HCEC 1CT (cell line): ENCODE measurements at places on chromosomes 7 and 10.
A peak's percentile ranks its signal among the peaks of the same experiment; 100 is the strongest.

DNA sequence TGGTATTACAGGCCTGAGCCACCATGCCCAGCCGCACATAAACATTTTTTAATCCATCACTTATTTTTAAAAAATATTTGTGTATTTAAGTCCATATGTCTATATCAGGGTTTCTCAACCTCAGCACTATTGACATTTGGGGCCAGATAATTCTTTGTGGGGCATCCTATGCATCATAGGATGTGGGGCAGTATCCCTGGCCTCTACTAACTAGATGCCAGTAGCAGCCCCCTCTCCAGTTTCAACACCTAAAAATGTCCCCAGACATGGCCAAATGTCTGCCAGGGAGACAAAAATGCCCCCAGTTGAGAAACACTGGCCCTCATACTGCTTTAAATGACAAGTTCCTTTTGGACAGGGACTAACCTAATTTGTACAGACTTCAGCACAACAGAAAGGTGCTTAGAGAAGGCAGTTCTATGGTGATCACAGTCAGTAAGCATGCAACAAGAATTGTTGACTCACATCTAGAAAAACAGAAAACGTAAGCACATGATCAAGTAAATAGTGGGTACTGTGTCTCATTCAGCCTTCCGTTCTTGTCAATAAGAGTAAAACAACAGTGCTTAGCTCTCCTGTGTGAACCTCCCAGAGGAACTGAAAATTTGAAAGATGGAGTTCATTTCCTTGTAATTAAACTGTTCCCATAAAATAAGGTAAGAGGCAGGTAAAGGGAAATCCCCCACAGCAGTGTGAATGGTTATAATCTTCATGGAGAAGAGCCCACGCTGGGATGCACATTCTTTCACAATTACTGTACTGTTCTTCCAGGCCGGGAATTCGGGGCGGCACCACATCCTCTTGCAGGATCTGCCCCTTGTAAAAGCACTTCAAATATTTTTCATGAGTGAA is 17.3 kb upstream of the ADRB1 start:
- peak; percentile 86 for DNase-seq

DNA sequence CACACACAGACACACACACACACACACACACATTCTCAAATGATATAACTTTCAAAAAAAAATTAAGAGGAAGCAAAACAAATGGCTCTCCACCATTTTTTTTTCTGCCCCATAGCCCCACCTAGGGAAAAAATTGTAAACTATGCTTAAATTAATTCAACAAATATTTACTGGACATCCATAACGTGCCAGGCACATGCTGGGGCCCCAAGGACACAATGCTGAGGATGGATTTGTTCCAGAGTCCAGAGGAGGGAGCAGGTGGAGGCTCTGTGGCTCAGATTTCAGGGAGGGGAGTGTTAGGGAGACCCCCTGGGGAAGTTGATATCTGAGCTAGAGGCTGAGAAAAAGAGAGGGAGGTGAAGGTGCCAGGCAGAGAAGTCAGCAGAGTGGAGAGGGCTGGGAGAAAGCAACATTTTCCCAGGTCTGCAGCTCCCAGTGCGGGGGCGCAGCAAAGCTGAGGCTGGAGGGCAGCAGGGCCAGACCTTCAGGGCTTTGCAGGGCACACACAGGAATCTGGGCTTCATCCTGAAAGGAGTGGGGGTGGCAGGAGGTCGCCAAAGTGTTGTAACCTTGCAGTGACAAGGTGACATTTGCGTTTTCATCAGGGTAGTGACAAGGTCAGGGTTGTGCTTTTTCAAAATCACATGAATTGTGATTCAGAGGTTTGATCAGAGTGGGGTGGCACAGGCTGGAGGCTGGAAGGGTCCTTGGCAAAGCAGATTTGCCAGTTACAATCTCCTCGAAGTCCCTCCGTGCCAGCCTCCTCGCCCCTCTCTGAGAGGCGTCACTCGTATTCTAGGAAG is 261.6 kb downstream of the WDR11 start:
- no peak for DNase-seq

- no peak for DNase-seq
These were observed 219.3 kb upstream of the GLI3 start for GRCh38 chr7:42456267-42456666.

DNA sequence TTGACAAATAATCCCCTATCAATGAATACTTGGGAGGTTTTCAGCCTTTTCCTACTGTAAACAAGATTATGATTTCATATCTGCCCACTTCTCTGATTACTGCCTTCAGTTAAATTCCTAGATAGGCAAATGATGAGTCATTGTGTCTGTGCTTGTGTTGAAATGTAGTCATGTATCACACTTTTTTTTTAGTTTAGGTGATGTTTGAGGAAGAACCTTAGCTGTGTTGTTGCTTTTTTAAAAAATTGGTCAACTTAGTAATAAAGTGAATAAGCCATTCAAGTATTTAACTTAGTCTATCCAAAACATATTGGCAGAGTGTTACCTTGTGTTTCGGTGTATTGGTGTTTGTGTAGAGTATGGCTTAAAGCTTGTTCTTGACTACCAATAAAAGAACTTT is 60.0 kb downstream of the WAC start:
- DNase-seq: peak; percentile 87

GRCh38 chr7:44065431-44066110 is at the start of gene PGAM2:
Gene PGAM2, minus strand, starts transcription at chr7:44065567. Its CDS starts 38 bp downstream, at chr7:44065529.
- DNase-seq: no peak

DNA sequence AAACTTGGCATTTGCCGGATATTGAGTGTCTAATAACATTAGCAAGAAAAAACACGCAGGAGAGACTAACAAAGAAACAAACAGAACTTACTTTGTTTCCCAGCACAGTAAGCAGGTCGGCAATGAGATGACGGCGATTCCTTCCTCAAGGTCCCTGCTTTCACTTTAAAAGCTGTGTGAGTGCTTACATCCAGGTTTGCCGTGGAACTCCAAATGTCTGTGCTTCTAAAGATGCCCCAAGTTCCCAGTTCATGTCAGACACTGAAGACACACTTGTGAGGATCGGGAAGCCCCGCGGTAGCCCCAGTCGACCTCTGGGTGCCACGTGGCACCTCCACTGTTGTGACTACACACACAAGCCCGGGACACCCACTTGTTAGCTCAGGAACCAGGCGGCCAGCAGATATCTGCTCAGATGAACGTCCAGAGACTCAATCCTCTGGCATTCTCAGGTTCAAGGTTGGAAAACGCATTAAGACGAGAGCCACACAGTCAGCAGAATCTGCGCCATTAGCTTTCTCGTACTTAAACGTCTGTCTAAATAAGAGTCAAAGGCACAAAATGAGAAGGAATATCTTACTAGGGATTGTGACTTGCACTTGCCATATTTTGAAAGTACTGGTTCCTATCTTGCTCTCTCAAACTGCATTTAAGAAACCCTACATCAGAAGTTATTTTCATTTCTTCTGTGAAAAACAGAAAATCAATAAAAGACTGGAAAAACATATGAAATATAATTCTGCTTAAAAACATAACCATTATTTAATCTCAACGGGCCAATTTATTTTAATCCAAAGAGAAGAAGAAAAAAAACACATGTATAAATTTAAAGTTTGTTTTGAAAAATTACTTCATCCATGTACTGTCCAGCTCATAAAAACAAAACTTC is 207.6 kb upstream of the KLF14 start:
- no peak for DNase-seq

DNA sequence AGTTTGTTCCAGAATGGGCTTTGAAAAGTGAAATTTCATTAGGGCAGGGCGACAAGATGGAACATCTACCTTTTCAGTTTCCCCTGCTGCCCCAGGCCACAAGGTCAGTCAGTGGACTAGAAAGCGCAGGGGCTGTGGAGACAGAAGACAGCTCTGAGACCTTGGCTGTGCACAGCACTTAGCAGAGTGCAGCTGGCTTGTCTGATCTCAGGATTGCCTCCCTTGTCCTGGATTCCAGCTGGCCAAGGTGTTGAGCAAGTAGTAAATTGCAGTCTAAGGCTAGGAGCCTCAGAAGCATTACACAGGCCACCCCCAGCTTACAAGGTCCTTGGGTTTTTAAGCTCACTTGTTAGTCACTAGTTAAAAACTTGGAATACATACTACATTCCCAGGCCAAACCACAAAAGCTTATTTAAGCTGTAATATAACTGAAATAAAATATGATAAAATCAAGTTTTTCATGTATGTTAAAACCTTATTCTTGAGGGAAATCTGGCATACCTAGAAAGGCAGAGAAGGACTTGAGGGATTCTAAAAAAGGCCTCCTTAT is 67.3 kb upstream of the NPY start:
- no peak for DNase-seq

GRCh38 chr7:38432080-38432479 is 158.6 kb upstream of the TARP start:
- DNase-seq: no peak

DNA sequence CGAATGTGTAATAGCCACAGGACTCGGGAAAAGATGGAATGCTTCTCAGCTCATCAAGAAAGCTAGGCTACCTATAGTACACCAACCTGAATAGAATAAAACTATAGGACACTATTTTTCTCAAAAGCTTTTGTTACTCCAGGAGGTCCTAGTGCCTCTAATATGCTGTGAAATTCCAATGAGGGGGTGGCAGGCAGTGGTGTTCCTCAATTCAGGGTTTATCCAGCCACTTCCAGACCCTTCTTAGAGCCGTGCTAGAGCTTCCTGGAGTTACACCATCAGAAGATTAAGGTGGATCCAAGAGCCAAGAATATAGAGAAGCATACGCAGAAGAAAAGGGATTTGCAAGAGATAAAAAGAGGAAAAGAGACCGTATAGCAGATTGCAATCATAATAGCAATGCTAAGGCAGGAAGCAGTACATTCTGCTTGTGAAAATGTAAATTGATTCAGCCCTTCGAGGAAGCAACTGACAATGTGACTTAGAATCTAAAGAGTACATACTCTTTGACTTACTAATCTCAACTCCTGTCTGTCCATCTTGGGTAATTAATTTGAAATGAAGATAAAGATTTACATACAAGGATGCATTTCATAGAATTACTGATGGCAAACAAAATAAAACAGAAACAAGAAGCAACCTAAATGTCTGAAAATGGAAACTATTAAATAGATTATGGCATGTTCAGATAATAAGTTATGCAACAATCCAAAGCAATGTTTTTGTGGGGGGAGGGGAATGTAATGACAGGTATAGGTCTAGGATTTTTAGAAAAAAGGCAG is 2.1 kb downstream of the ST8SIA6 start:
- DNase-seq: no peak

DNA sequence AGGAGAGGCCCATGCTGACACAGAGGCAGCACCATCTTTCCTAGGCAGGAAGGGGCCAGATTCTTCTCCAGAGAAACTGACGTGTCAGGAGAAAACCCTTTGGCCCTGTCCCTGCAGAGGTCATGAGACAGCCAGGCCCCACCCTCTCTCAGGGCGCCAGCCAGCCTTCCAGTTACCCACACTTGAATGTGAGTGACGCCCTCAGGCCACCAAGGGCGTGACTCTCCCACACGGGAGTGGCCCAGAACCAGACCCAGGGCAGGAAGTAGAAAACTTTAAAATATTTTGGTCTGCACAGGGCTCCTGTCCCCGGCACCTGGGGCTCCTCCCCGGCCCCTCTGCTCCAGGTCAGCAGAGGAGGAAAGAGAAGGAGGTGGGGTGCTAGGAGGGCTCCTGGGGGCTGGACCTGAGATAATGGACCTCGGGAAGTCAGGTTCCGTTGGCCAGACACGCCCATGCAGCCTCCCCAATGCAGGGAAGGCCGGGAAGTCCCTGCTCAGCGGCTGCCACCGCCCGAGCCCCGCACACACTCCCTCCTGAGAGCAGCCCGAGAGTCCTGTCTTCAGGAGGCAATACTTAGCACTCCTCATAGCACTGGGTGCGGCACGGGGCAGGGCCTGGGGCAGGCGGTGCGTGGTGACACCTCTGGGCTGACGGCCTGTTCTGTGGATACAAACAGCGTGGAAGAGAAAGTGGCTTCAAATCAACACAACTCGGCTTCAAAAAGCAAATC is 67.0 kb upstream of the CFAP46 start:
- DNase-seq: no peak

GRCh38 chr7:121744319-121744718 is 128.6 kb upstream of the PTPRZ1 start:
- DNase-seq: no peak

- DNase-seq: peak; percentile 72
These were observed 71.3 kb upstream of the TNRC18 start for GRCh38 chr7:5494683-5495561.

- DNase-seq: no peak
These were observed 2.3 kb downstream of the HPS1 start for GRCh38 chr10:98444314-98445006.

DNA sequence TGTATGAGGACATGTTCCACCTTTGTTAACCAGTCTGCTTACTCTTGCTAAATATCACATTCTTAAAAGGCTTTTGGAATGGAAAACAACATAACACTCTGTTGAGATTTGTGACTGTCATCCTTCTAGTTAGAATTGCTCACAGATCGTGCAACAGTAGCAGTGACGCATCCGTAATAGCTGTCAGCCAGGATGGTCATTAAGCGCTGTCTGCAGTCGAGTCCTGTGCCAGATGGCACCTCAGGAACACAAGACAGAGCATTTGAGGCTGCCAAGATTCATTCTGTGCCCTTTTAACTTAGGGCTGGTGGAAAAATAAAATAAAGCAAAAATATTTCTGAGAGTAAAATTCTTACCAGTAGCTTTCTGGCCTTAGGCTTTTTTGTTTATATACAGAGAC is 348.6 kb downstream of the ANKRD7 start:
- DNase-seq: no peak

GRCh38 chr10:30704026-30704600 is 74.6 kb upstream of the LYZL2 start:
- no peak for DNase-seq

DNA sequence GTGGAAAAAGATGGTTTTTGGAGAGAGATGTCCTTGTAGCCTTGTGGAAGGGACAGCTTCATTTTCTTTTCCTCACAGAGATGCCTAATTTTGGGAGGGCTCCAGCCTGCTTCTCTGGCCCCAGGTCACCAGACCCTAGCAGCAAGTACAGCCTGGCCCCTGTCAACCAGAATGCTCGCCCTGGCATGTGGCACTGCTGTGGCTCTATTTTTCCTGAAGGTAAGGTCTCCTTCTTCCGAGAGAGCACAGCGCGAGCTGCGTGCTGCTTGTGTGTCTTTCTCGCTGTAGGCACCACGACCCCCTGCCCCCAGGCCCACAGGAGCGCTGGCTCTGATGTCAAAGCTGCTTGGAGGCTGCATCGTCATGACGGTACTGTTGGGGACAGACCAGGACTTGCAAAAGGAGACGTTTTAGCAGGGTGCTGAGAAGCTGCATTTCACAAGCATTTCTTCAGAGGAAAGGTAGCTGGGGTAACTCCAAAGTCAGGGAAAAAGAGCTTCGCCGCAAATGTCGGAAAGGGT is 58.7 kb downstream of the CLEC2L start:
- DNase-seq: no peak

- peak; percentile 40 for DNase-seq
These were observed 153.4 kb downstream of the BMPER start for GRCh38 chr7:34058801-34059135.

- no peak for DNase-seq
These were observed 28.0 kb upstream of the PALS2 start for GRCh38 chr7:24545215-24545614.

GRCh38 chr10:44673245-44673983 is 237.7 kb upstream of the TMEM72 start:
- DNase-seq: no peak

GRCh38 chr7:131106681-131107336 is 220.9 kb upstream of the MKLN1 start:
- peak; percentile 34 for DNase-seq

GRCh38 chr7:149882248-149883047 is 8.7 kb downstream of the ATP6V0E2 start:
- no peak for DNase-seq
